ENCODE measurements at places on chromosomes 12 and 14.

- DNase-seq: no peak
These were observed 155.3 kb upstream of the CCDC196 start for GRCh38 chr14:66330916-66331315.

DNA sequence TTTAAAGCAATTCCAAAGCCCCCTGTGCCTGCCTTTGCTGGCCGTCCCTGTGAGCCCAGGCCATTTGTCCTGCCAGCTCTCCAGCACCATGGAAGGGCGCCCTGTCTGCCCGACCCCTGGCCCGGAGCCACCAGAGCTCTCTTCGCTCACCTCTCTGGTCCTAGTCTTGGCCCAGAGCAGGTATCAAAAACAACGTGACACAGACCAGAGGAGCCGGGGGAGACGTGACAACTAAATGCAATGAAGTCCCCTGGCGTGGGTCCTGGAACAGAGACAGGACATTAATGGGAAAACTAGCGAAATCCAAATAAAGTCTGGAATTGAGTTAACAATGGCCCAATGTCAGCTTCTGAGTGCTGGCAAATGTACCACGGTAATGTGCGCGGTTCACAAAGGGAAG, 83.2 kb upstream of the DIO3 start:
- DNase-seq: no peak

DNA sequence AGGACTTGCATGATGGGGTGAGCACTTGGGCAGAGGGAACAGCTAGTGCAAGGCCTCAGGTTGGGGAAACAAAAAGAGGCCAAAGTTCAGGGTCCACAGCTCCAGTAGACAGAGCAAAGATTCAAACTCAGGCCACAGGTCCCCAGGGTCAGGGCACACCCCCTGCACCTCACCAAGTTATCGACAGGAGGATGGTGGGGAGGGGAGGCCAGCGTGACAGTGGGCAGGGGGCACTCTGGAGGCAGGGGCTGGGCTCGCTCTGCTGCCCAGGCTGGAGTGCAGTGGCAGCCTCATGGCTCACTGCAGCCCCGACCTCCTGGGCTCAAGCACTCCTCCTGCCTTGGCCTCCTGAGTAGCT, 32.4 kb upstream of the ULK1 start:
- DNase-seq: no peak

GRCh38 chr14:102252834-102253801, 51.8 kb downstream of the MOK start:
- DNase-seq: no peak

DNA sequence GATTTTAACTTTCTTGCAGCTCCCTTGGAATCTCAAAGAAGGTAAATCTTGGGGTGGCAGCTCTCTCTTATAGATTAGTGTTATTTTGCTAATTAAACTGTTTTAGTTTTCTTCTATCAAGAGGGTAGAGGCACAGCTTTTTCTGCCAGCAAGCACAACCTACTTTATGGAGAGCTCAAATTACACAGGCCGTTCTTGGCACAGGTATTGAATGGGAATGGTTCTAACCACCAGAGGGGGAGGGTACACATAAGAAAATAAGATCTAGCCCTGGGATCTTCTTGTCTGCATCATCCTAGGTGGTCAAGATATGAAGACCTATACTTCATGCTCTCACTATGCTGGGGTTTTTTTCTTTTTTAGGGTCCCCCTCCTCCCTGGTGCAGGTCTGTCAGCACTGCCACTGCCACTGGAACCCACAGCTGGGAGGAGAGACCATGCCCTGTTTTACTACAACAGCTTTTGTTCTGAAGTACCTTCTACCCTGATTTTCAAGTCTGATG, 48.6 kb upstream of the STAC3 start:
- no peak for DNase-seq

GRCh38 chr14:36426836-36427235, 93.2 kb downstream of the NKX2-1 start:
- no peak for DNase-seq

- no peak for DNase-seq
These were observed 221.8 kb downstream of the PHLDA1 start for GRCh38 chr12:75809746-75810145.

GRCh38 chr14:103510724-103511693, 11.6 kb downstream of the CKB start:
- DNase-seq: no peak

GRCh38 chr14:72515779-72516770, 377.8 kb downstream of the DPF3 start:
- no peak for DNase-seq

DNA sequence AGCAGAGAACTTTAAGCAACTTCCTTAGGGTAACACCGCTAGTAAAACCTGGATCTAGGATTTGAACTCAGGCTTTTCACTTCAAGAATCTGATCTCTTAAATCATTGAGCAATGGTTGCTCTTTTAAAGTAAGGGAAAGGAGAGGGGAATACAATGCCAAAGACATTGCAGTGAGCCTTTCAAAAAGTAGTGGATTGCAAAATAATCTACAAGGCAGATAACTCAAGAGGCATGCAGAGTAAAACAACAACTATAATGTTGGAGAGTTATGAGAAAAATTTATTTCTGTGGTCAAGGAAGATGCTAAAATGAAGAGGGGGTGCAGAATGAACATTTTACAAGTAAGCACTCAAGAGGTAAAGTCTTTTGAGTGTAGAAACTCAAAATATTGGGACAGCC, 432.6 kb downstream of the C12orf50 start:
- DNase-seq: no peak

- DNase-seq: no peak
These were observed 9.8 kb upstream of the DYRK4 start for GRCh38 chr12:4552191-4552590.

- no peak for DNase-seq
These were observed 596.7 kb upstream of the ATP2B1 start for GRCh38 chr12:90305379-90305778.
